ENCODE measurements at places on chromosomes 1 and 21. TPM values are rescaled to one million over a fixed set of nuclear protein-coding genes. Genes with fewer than 3 reads are reported as not detected.

The NEXN gene
- 37.5 TPM for total RNA-seq

The WNT3A gene
- total RNA-seq = not detected

The IVNS1ABP gene
- total RNA-seq = 107 TPM

The ATP1A4 gene
- not detected for total RNA-seq

The RAB25 gene
- total RNA-seq = 3.1 TPM

The LCE1B gene
- not detected for total RNA-seq

The FAM72B gene
- total RNA-seq = 2.9 TPM

- H3K27me3 ChIP-seq = no peaks in the 10 kb centered on the region
- no peaks in the 10 kb centered on the region for H3K36me3 ChIP-seq
- H3K4me3 ChIP-seq = peak overlapping the region; percentile 97
- H3K27ac ChIP-seq = peak overlapping the region; percentile 97
- no peak for DNase-seq
- peaks cover 65% of the 10 kb centered on the region for H3K4me1 ChIP-seq
Measured at GRCh38 chr1:23558140-23558871, 995 bp downstream of the ID3 start.

DNA sequence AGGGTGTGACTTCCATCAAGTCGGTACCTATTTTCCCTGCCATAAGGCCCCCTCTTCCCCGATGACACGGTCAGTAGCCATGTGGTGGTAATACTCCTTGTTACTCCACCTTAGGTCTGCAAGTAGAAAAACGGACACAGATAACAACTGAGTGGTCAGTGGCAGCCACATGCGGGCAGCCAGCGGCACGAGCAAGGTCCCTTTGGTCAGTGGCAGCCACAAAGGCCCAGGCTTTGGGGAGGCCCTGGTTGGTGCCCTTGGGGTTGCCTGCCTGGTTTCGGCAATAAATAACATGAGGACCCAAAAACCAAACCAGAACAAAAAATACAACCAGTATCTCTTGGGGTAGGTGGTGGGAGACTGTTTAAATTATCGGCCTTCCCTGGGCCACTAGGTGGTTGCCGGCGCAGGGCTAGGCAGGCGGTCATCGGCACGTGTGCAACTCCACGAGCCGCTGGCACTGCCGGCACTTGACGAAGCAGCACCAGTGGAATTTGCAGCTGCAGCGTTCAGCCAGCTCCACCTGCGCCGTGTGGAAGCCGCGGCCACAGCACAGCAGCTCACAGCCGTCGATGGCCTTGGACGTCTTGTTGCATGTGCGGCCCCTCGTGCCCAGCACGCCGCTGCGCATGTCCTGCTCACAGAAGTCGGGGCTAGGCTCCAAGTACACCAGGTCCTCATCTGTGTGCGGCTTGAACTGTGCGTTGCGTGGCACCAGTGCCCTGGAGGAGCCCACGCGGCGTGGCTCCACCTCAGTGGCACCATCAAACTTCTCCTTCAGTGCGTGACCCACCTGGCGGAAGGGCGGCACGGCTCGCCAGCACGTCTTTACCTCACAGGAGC lies 23.1 kb downstream of the WNT4 start:
- H3K27ac ChIP-seq = no peak overlapping the region
- no peaks in the 10 kb centered on the region for H3K36me3 ChIP-seq
- no peaks in the 10 kb centered on the region for H3K27me3 ChIP-seq

DNA sequence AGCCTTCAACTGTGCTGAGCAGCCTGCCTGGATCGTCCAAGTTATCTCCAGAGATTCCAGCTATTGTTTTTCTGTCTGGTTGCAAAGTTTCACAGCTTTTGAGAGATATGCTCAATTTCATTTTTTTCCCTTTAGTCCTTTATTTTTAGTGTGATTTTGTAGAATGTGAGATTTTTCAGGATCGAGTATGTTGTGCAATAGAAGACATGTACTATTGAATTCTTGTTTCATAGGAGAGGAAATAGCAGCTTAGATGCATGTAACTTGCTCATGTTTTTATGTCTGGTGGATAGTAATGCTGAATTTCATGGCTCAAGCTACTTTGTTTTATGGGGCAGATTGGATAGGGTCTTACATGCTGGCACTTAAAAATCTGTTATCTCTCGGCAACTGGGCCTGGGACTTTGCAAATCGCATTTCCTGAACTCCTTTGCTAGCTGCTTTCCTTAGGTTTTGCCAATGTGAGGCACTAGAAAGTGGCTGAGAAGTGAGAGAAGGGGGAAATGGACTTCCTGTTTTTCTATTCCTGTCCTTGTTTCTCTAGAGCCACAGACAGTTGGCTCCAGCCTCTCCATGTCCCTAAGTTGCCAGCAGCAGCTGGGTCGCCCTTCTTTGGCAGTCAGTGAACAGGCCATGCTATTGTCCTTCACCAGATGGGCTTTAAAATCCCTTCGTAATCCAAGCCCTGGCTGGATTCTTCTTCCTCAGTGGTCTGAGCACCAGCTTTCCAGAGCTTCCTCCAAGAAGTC lies 101.4 kb upstream of the PDE4B start:
- H3K27ac ChIP-seq = no peak overlapping the region
- H3K4me1 ChIP-seq = no peaks in the 10 kb centered on the region
- H3K36me3 ChIP-seq = no peaks in the 10 kb centered on the region
- H3K4me3 ChIP-seq = no peak overlapping the region

GRCh38 chr1:218521414-218522169 lies 176.5 kb downstream of the TGFB2 start:
- no peaks in the 10 kb centered on the region for H3K4me1 ChIP-seq
- no peak for DNase-seq
- H3K36me3 ChIP-seq = no peaks in the 10 kb centered on the region
- no peaks in the 10 kb centered on the region for H3K27me3 ChIP-seq
- H3K27ac ChIP-seq = no peak overlapping the region

DNA sequence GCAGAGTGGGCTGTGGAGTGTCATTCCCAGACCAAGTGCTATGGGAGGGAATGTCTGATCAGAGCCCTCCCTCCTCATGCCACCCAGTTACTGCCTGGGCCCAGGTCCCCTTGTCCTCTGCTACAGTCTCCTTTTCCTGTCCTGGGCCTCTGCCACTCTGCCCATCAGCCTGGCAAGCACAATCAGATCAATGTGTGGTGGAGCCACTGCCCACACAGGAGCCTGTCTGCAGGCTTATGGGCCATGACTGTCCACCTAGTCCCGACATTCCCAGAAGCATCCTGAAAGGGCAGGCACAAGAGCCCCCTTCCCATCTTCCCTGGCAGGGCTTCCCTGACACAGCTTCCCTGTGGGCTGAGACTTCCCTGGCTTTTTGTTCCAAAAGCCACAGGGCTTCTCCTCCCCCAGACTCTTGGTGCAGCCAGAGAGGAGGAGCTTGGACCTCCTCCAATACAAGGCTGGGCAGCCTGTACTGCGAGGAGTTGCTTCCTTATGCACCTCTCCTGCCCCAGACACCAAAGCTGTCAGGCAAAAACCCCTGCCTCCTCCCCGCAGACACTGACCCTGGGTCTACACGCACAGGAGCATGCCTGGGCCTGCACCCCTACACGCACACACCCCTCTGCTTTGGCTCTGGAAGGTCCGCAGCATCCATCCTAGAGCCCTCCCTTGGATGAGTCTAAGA lies 29.2 kb upstream of the CNTN2 start:
- H3K27me3 ChIP-seq = no peaks in the 10 kb centered on the region
- DNase-seq = peak; percentile 43
- H3K27ac ChIP-seq = no peak overlapping the region
- H3K36me3 ChIP-seq = no peaks in the 10 kb centered on the region
- peaks cover 6% of the 10 kb centered on the region for H3K4me1 ChIP-seq

DNA sequence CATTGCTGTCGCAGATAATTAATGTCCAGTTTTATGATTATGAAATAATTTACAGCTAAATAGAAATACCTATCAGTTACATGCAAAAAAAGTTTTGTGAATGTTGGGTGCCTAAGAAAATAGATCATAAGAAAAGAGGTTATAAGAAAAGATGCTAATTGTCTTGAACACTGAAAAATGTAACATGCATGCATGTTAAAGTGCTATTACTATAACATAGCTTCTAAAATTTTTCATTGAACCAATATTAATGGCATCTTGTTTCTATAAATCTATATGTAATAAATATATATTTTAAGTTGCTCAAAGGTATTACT lies 35.5 kb upstream of the SCYL3 start:
- DNase-seq = no peak
- no peak overlapping the region for H3K4me3 ChIP-seq
- no peak overlapping the region for H3K27ac ChIP-seq
- H3K4me1 ChIP-seq = no peaks in the 10 kb centered on the region
- no peaks in the 10 kb centered on the region for H3K36me3 ChIP-seq
- no peaks in the 10 kb centered on the region for H3K27me3 ChIP-seq

DNA sequence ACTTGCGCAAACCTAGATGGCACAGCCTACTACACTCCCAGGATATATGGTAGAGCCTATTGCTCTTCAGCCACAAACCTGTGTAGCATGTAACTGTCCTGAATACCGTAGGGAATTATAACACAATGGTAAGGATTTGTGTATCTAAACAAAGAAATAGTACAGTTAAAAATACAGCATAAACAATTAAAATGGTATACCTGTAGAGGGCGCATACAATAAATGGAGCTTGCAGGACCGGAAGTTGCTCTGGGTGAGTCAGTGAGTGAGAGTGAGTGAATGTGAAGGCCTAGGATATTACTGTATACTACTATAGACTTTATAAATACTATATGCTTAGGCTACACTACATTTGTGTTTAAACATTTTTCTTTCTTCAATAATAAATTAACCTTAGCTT lies 99.3 kb downstream of the PLD5 start:
- no peak for DNase-seq
- H3K36me3 ChIP-seq = no peaks in the 10 kb centered on the region
- H3K4me1 ChIP-seq = no peaks in the 10 kb centered on the region
- H3K27ac ChIP-seq = no peak overlapping the region
- H3K4me3 ChIP-seq = no peak overlapping the region

Data from astrocyte (in vitro differentiated cells and primary cell).